ENCODE measurements at places on chromosomes 6 and 20.

DNA sequence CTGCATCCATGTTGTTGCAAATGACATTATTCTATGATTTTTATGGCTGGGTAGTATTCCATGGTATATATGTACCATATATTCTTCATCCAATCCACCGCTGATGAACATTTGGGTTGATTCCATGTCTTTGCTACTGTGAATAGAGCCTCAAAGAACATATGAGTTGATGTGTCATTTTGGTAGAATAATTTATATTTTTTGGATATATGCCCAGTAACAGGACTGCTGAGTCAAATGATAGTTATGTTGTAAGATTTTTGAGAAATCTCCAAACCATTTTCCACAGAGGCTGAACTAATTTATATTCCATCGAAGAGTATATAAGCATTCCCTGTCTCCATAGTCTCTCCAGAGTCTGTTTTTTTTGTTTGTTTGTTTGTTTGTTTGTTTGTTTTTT is 1373.5 kb downstream of the GRIK2 start:
- DNase-seq: no peak

GRCh38 chr6:74657931-74658330 is 547.9 kb downstream of the COL12A1 start:
- DNase-seq: no peak

GRCh38 chr6:137260217-137260616 is 41.0 kb upstream of the IFNGR1 start:
- no peak for DNase-seq

DNA sequence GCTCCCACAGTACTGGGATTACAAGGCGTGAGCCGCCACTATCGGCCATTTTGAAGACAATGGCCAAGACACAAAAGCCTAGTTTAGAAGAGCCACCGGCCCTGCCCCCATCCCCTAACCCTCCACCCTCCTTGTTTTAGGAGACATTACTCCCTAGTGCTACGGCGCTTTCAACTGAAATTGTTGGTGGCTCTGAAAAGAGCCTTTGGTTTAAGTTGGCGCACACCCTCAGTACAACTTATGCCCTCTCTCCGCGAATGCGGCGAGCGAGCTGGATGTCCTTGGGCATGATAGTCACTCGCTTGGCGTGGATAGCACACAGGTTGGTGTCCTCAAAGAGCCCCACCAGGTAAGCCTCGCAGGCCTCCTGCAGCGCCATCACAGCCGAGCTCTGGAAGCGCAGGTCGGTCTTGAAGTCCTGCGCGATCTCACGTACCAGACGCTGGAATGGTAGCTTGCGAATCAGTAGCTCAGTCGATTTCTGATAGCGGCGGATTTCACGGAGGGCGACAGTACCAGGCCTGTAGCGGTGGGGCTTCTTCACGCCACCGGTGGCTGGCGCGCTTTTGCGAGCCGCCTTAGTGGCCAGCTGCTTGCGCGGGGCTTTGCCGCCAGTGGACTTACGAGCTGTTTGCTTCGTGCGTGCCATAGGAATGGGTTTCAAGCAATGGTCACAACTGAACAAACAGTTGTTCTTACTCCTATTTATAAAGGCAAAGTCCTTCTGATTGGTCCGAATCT is 114.9 kb upstream of the BTN3A2 start:
- peak; percentile 35 for DNase-seq

- DNase-seq: peak; percentile 40
Observed at GRCh38 chr6:89122625-89123024, 4.8 kb upstream of the SRSF12 start.

DNA sequence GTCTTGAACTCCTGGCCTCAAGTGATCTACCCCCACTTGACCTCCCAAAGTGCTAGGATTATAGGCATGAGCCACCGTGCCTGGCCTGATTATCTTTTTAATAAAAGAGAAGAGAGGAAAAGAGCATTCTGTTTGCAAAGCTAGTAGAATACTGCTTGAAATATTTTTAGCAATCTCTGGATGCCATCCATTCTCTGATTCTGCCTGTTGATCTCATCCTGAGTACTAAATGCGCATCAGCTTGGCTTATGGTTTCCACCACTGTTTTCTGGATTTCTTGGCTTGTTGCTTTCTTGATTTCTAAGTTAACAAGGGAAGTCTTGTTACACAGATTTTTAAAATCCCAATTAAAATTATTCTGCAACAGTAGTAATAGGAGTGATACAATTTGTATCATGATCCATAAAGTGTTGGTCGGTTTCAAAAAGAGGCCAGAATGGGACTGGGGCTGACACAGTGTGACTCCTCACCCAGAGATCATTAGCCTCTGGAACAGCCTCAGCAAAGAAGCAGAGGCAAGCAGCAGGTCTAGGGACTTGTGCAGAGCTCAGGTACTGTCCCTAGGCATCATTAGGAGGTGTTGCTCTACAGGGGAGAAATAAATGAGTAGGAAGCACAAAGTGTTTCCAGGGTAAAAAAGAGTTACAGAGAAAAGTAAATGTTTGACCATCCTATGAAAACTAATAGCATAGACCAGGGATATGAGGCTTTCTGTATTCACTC is 17.8 kb upstream of the SLC16A10 start:
- no peak for DNase-seq

GRCh38 chr6:1380625-1381427 is 8.6 kb upstream of the FOXF2 start:
- DNase-seq: no peak

- DNase-seq: no peak
Observed at GRCh38 chr6:15941168-15941567, 187.7 kb upstream of the MYLIP start.

DNA sequence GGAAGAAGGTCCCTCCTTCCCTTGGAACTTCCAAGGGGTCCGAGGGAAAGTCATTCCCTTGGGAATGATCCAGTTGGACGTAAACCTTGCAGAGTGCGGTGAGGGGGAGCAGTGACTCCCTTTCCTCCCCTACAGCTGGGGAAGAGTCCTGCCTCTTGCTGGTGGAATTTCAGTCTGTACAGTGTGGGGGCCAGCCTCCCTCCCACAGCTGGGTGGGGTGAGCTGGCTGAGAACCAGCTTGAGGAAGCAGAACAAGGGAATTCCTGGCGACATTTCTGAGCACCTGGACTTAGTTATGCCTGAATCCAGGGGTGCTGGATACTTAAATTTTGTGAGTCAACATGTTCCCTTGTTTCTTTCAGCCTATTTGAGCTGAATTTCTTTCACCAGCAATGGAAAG is 152.0 kb downstream of the ANKRD60 start:
- no peak for DNase-seq

DNA sequence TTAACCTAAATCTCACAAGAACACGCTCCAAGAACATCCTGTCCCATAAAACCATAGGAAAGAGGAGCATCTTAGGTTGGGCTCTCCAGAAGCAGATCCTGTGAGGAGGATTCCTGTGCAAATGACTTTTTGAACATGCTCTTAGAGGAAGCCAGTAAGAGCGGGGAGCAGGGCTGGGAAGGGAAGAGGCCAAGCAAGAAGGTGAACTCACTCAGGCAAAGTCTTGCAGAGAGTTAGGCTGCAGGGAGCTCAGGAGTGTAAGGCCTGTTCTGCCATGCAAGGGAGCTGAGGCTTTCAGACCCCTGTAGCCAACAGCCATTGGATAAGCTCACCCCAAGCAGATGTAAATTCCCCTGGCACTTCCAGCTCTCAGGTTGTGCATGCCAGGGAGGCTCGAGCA is 63.6 kb upstream of the LY86 start:
- DNase-seq: no peak

GRCh38 chr20:22499515-22500166 is 84.7 kb downstream of the FOXA2 start:
- DNase-seq: no peak

DNA sequence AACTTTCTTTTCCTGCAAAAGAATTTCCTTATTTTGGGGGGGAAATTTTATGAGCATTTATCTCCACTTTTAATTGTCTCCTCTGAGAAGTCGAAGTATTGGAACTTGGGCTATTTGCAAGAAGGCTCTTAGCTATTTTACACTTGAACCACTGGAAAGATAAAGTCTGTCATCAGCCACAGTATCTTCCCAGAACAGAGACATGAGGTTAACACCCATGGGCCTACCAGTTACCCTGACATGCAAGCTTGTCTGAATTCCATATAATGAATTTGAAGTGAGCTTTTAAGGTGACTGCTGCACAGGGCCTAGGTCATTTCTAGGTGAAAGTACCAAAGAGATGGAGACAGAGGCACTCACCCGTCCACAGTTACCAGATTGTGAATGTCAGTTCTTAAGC is 193.1 kb downstream of the SIM1 start:
- DNase-seq: no peak

- DNase-seq: peak; percentile 31
Observed at GRCh38 chr6:43014434-43014909, 423 bp downstream of the KLHDC3 start.

DNA sequence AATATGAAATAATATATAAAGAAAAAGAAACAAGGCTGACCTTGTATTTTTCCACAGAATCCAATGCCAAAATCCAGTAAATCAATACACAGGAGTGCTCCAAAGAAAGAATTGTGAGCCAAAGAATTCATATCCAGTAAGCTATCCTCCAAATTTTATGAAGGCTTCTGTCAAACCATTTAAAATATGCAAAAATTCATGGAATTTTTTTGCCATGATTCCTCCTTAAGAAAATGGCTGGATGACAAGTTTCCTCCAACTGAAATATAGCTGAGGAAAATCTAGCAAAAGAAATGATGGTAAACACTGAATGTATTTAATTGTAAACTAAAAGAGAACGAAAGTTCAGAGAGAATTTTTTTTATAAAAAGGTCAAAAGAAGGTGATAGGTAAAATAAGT is 290.3 kb downstream of the UBE3D start:
- no peak for DNase-seq

- no peak for DNase-seq
Observed at GRCh38 chr20:40738976-40739375, 49.9 kb upstream of the MAFB start.

GRCh38 chr20:43717616-43717995 is 9.2 kb downstream of the GTSF1L start:
- DNase-seq: no peak

DNA sequence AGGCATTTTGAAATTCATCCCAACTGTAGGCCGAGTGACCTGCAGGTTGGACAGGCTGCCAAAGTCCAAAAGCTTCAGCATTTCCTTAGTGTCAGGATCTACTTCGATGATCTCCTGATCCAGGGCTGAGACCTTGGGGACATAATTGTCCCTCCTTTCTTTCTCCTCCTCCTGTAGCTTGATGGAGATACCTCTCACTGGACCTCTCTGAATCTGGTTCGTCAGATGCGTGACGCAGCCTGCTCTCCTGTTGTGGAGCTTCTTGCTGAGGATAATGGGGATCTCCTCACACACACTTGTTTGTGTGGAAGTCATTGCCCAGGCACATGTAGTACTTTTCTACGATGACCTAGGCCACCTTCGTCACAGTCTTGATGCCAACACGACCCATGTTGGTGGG is 1.5 kb upstream of the MAS1L start:
- no peak for DNase-seq

DNA sequence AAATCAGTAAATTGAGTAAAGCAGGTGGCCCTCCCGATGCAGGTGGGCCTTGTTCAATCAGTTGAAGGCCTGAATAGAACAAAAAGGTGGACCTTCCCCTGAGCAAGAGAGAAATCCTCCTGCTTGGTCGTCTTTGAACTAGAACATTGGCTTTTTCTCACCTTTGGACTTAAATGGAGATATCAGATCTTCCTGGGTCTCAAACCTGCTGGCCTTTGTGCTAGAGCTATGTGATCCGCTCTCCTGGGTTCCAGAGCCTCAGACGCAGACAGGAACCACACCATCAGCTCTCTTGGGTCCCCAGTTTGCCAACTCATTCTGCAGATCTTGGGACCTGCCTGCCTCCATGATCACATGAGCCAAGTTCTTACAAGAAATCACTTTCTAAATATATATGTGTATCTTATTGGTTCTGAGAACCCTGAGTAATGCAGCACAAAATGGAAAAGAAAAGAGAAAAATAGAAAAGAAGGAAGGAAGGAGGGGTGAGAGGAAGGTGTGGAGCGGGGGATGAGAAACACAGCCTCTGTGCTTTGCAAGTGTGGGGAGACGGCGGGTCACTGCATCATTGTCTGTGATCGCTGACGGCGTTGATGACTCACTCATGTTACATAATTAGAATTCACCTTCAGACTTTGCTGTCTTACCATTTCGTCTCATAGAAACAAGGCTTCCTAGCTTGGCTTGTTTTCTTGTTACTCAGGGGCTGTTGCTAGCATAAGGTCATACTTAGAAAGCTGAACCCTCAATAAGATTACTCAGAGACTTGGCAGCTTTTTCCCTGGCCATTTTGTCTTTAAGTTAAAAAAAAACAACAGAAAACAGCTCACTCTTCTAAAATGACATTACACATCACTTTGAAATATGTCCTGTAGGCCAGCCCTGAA is 85.7 kb upstream of the NEDD9 start:
- peak; percentile 99 for DNase-seq

DNA sequence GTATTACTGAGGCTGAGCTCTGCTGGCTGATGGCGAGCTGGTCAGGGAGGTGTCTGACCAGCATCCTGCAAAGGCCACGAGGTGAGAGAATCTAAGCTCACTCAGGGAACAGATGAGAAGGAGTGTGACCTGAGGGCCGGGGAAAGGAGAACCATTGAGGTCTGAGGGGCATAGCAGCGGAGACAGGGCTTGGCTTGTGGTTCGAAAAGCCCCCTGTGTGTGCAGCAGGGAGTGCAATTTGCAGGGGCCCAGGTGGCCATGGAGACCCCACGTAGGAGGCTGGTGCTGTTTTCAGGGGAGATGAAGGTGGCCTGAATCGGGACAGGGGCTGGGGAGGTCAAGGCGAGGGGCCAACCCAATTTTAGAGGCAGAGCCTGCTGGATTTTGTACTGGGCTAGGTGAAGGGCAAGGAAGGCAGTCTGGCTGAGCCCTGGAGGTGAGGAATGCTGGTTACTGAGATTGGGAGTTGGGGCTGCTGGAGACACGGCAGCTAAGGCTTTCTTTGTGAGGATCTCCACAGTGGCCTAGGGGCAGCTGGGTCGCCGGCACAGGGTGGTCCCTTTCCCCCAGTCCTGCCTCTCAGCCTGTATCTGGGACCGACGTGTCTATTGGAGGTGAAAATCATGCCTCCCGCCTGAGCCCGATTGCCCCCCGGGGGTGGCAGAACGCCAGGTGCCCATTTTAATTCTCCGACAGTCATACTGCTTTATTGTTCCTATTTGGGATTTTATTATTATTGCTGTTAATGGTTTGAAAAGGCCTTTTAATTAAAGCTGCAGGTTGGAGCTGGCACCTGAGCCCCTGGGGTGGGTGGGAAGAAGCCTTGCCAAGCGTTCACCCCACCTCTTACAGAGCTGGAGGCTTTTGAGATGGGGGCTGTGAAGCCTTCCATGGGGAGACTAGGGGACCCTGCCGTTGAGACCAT is 28.4 kb downstream of the DLGAP4 start:
- no peak for DNase-seq

Data from kidney glomerular epithelial cell (primary cell).